Activated T-cell treated with anti-CD3 and anti-CD28 coated beads for 48 hours (primary cell): ENCODE measurements at places on chromosomes 11 and 22.

- no peak for DNase-seq
These were observed 64.7 kb upstream of the TBCEL start for GRCh38 chr11:120959189-120959588.

GRCh38 chr11:126159719-126160344, 51.6 kb downstream of the RPUSD4 start:
- no peak for DNase-seq

DNA sequence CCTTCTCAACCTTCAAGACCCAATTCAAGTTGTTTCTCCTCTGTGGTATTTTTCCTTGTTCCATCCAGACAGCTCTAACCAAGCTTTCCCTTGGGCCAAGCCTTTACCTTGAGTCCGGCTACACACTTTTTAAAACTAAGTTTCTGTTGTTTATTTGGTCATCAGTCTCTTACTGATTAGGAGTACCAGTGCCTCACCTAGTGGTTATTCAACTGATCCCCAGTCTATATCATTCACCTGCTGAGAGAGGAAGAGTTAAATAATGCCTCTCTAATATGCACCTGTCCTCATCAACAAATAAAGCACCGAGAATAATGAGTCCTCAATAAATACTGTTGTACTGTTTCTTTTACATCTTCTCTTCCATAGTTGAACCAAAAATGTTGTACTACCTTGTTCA, 160.8 kb downstream of the MSANTD4 start:
- DNase-seq: no peak

DNA sequence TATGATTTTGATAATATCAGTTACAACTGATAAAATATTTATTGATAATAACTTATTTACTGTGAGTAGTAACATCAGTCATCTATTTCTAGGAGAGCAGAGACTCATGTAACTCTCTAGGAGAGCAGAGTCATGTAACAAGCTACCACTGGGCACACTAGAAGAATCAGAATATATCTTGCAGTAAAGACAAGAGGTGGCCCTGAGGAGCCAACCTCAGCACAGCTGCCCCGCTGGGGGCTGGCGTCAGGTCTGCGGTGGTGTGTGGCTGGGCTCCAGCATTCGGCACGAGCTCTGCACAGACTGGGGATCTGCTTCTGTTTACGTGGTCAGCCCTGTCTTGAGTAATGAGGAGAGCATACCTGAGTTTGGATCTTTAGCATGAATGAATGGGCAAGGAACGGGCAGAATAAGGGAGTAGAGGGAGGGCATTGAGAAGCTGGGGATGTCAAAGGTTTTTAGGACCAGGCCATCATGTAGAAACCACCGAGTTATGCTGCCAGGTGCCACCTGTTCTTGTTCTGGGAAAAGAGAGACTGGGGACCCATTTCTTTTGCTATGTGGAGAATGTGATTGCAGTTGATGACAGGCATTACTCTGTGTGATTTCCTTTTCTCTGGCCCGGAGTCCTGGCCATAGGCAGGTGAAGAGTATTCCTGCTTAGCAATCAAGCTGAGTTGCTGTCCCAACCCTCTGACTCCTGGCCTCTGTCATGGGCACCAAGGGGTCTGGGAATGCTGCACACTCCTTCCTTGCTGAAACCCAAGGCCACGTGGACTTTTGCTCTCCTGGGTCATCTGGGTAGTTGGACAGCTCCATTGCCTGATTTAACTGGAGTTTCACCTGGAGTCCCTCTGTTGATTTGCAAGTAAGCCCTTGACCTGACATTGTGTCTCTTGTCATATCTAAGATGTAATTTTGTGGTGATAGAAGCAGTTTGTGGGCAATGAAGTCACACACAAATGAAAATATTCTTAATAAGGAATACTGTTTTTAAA, 50.9 kb upstream of the HEPHL1 start:
- DNase-seq: no peak

- no peak for DNase-seq
These were observed 220.5 kb upstream of the CADM1 start for GRCh38 chr11:115724666-115725065.

GRCh38 chr11:10920875-10921274, 63.0 kb upstream of the ZBED5 start:
- no peak for DNase-seq

- no peak for DNase-seq
These were observed 339.7 kb upstream of the B3GAT1 start for GRCh38 chr11:134751766-134752165.

- DNase-seq: no peak
These were observed 4.7 kb upstream of the SHISA8 start for GRCh38 chr22:41919357-41920224.

GRCh38 chr11:12834166-12834565, 159.9 kb downstream of the TEAD1 start:
- DNase-seq: no peak

- DNase-seq: no peak
These were observed 63.6 kb upstream of the TIMP3 start for GRCh38 chr22:32737811-32738497.

DNA sequence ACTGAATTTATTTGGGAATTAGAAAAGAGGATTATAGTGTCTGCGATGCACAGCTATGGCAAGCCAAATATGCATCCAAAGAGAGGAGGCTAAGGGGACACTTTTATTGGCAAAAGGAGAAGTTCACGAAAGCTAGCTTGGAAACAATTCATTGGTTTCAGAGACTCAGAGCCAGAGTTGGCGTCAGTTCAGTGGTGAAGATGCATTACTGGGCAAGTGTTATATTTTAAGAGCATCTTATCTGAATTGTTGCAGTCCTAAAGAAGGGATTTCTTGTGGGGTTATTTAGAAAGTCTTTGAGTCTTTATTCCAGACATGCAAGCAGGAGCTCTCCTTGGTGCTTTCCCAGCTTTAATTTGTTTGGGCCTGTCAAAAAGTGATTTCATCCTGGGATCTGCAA, 15.0 kb downstream of the CLDN5 start:
- no peak for DNase-seq
